ENCODE measurements at places on chromosomes 2 and 18.

DNA sequence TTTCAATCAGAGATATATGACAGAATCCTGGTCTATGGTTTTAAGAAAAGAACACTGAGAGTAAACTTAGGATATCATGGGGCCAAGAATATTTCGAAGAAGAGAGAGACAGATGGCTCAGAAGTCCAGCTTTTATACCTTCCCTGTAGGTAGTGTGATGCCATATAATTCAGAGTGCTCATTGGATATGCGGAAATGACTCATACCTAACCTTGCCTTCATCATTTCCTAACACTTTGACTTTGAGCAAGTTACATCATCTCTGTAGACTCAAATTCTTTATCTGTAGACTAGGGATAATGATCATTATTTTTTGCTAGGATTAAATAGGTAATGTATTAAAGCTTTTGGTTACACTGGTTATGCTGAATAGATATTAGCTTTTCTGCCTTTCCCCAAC is 461.6 kb upstream of the CNTNAP5 start:
- DNase-seq = no peak

- DNase-seq = no peak
Observed at GRCh38 chr2:30234180-30234971, 3.0 kb downstream of the LBH start.

DNA sequence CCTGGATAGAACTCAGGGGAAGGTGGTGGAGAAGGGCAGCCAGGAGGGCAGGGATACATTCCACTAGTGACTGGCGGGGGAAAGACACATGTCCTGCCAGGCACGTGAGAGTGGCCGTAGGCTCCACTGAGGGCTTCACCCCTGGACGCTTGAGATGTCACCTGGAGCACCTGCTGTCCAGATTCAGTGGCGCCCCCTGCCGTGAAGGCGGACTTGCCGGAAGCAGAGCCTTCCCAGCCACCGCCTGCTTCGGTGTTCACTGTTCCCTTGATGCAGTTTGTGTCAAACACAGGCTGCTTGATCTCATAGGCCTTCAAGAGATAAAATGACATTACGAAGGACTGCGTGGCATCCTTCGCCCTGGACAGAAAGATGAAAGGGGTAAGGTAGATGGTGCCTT is 335.3 kb downstream of the ZNF521 start:
- DNase-seq = no peak

GRCh38 chr2:13034861-13035260 is 318.1 kb downstream of the TRIB2 start:
- DNase-seq = no peak

DNA sequence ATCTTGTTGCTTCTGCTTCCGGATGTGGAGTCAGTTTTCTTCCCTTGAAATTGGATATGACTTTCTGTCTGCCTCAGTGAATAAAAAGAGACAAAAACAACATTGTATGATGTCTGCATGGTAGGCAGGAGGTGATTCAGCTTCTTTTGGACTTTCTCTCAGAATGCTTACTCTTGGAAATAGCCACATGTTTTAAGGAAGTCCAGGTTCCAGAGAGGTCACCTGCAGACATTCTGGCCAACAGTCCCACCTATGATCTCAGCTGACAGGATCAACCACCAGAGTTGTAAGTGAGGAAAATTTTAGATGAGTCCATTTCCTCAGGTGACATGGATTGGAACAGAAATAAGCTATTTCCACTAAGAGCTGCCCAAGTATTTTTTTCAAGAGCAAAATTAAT is 508.7 kb upstream of the FAM98A start:
- DNase-seq = no peak

- DNase-seq = no peak
Observed at GRCh38 chr2:39411181-39411944, 25.7 kb downstream of the MAP4K3 start.

DNA sequence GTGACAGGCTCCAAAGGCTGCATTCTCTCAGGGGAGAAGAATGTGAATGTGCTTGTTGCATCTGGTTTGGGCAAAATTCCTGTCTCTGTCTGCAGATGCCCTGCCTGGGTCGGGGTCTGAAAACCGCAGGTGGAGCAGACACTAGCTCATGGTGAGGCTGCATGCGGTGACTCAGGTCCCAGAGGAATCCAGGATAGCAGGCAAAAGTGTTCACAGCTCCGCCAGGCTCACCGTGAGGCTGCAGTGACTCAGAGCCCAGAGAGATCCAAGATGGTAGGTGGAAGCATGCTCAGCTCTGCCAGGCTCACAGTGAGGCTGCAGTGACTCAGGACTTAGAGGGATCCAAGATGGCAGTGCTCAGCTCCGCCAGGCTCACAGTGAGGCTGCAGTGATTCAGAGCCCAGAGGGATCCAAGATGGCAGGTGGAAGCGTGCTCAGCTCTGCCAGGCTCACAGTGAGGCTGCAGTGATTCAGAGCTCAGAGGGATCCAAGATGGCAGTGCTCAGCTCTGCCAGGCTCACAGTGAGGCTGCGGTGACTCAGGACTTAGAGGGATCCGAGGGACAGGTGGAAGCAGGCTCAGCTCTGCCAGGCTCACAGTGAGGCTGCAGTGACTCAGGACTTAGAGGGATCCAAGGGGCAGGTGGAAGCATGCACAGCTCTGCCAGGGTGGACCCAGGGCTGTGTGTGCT is 200.5 kb downstream of the ACKR3 start:
- DNase-seq = no peak

- peak; percentile 20 for DNase-seq
Observed at GRCh38 chr2:151410485-151410834, 758 bp downstream of the RIF1 start.

DNA sequence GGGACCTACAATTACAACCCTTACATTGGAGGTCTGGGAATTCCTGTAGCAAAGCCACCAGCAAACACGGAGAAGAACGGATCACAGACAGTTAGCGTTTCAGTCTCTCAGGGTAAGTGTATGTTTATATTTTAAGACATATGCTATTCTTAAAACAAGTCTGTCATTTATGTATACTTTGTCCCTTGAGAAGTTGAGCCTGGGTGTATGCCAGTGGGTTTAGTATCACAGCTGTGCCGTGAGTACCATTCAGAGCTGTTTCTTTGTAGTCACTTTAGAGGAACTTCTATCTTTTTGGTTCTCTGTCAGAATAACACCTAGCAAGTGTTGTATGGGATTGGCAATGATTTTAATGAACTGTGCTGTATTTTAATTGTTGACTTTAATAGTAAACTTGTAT is 125.6 kb downstream of the BIRC6 start:
- DNase-seq = no peak

GRCh38 chr18:59861009-59861408 is 38.8 kb upstream of the PMAIP1 start:
- DNase-seq = no peak

DNA sequence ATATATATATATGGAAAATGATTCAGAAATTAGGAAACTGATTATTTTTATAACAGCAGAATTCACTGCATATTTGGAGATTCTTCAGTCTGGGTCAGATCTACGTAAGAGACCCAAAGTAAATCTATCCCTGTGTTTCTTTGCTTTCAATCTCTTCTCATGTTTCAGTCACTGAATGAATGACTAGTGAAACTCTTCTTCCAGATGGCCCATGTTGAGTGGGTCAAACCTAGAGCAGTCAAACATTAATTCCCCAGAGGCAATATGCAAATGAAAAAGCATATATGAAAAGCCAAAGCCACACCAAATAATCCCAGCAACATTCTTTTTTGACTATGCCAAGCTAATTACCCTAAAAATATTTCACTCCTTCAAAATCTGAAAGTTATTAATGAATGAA is 317.3 kb downstream of the RBM43 start:
- no peak for DNase-seq
